ENCODE measurements at places on chromosomes 7 and 10.

GRCh38 chr10:28722065-28722803 lies 44.9 kb downstream of the BAMBI start:
- no peak for DNase-seq

DNA sequence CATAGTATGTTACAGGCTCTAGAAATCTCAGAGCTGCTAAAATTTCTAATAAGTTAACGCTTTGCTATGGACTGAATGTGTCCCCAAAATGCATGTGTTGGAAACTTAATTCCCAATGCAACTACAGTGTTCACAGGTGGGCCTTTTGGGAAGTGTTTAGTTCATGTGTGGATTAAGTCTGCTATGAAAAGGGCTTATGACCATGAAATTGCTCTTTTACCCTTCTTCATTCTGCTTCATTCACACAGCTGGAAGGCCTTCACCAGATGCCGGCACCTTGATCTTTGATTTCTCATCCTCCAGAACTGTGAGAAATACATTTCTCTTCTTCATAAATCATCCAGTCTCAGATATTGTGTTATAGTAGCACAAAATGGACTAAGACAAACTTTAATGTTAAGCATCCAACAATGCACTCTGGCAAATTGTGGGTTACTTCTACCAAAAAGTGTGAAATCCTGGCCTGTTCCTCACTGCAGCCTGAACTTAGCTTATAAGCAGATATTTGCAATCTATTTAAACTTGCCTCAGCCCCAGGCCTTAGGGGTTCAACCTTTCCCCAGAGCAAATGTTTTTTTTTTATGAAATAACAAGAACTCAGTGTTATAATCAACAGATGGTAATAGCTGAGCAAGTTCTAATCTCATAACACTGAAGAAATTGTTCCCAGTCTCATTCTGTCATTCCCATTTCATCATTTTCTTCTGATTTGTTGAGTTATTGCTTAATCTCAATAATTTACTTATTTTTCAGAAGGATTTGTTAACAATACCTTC lies 523.6 kb downstream of the KIF20B start:
- no peak for DNase-seq

DNA sequence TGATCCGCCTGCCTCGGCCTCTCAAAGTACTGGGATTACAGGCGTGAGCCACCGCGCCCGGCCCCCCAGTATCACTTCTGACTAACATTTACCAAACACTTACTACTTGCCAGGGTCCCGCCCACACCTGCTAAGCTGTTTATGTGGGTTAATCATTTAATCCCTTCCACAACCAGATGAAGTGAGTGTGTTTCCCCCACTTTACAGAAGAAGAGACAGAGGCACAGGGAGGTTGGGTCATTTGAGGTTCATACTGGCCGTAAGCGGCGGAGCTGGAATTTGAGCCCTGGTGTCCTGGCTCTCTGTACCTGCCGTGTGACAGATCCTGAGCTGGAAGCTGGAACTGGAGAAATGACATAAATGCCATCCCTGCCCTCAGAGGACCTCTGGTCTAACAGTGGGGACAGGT lies 15.1 kb upstream of the VPS37D start:
- DNase-seq: no peak

DNA sequence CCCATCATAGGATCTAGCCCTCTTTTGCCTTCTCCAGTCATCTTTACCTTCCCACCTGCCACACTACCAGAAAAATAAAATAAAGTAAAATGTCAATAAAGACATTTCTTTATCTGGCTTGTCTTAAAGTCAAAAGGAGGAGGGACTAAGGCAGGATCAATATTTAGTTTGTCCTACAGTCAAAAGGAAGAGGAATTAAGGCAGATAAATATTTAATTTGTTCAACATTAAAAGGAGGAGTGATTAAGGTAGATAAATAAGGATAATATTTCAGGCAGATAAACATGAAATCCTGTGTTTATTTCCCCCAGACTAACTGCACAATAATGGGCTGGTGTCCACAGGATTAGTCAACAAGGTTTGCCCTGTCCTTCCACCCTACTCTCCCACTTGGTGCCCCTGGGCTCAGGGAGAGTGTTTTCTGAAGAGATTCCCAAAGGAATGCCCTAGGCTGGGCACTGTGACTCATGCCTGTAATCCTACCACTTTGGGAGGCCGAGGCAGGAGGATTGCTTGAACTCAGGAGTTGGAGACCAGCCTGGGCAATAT lies 18.3 kb upstream of the MSMB start:
- no peak for DNase-seq

GRCh38 chr7:16730937-16731336 lies 22.6 kb upstream of the TSPAN13 start:
- no peak for DNase-seq

GRCh38 chr10:15461353-15462108 lies 90.4 kb upstream of the FAM171A1 start:
- DNase-seq: peak; percentile 2

DNA sequence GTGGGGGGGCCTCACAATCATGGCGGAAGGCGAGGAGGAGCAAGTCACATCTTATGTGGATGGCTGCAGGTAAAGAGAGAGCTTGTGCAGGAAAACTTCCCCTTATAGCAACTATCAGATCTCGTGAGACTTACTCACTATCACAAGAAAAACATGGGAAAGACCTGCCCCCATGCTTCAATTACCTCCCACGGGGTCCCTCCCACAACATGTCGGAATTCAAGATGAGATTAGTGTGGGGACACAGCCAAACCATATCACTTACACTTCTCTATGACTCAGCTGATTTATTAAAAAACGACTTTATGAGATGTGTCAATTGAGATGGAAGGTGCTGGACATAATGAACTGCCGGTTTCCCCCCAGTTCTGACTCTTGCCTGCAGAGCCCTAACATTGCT lies 23.8 kb upstream of the CHN2 start:
- DNase-seq: no peak

- no peak for DNase-seq
These were observed 43.8 kb upstream of the CYTH3 start for GRCh38 chr7:6316226-6316625.

DNA sequence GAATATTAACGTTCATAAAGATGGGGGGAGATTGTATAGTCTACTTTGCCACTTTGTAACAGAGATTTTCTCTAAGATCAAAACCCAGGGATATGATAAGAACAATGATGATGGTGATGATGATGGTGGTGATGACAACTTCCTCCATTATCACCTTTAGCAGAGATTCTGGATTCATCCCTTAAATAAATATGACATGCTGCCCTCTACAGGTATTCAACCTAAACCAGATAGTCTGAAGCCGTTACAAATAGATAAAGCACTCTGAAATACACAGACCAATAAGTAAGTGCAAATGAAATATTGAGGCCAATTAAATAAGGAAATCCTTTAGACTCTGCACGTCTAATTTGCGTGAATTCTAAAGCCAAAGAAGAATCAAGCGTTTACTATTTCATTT lies 211.5 kb downstream of the CREB5 start:
- no peak for DNase-seq

GRCh38 chr10:103818105-103818504 lies 37.3 kb downstream of the SH3PXD2A start:
- DNase-seq: no peak

- peak; percentile 74 for DNase-seq
These were observed 6.3 kb downstream of the IFT22 start for GRCh38 chr7:101315336-101315735.

DNA sequence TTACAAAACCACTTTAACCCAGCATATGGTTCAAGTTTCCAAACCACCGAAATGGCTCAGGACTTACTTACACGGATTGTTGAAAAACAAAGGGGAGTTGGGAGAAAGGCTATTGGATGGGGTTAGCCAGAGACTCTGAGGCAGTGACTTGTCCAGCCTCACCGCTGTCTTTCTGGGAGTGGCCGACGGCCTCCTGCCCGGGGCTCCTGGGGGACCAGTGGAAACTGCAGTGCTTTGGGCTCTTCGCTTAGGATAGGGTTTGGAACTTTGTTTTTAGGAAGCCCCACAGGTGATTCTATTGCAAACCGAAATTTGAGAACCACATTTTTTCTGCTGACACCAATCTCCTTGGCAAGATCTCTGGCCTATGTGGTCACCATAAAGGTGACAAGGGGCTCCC lies 38.1 kb upstream of the R3HCC1L start:
- DNase-seq: no peak

- DNase-seq: no peak
These were observed 156.3 kb upstream of the PRSS58 start for GRCh38 chr7:142414135-142414534.

- no peak for DNase-seq
These were observed 64.8 kb upstream of the PAPSS2 start for GRCh38 chr10:87594864-87595263.

DNA sequence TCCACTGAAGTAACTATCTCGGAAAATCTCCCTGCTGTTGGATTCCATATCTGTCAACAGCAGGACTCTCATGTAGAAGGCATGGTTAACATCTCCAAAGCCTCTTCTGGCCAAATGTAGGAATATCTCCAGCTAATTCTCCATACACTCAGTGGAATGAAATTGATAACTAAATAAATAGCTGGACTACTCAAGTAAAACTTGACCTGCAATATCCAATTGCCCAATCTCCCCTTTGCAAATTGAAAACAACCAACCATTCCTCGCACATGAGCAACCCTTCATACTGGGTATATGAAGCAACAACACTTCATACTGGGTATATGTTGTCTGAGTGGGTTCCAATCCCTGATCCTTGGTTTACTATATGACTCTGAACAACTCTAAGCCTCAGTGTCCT lies 105.4 kb upstream of the KMT2E start:
- no peak for DNase-seq

GRCh38 chr7:155202106-155202871 lies 95.4 kb upstream of the INSIG1 start:
- no peak for DNase-seq

GRCh38 chr10:99487125-99487807 lies 45.5 kb upstream of the NKX2-3 start:
- no peak for DNase-seq

DNA sequence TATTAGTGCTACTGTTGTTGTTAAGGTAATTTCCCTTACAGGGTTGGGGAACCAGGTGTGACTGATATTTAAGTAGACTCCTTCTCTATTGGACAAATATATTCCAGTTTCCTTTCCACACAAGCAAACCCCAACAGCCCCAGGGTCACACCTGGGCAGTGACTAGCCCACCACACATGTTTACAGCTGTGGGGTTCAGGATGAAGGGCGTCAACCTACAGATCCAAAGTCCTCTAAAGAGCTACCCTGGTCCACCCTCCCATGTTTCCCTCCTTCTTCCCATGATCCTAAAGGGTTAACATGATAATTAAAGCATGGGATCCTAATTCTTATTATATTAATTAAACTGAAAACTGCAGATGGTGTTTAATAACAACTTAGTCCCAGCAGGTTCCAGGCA lies 701.5 kb downstream of the GRID1 start:
- no peak for DNase-seq

DNA sequence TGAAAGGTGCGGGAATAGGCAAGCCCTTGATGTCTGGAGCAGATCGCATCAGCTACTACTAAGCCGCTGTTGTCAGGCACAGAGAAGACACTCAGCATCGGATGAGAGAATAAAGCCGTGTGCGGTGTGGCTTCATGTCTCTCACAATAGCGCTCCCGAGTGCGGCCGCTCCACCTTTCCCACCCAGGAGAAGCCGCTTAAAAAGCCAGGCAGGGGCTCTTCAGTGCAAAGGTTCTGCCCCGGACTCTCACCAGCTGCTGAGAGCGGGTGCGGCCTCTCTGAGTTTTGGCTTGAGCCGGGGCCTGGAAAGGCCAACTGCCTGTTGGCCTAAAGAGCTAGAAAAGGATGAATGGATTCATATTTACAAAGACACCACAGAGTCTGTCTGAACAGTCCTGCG lies 600.6 kb downstream of the DNAJB6 start:
- DNase-seq: no peak

GRCh38 chr7:31729195-31729804 lies 42.3 kb downstream of the PPP1R17 start:
- DNase-seq: no peak
